ENCODE measurements at places on chromosomes 13 and 19.

DNA sequence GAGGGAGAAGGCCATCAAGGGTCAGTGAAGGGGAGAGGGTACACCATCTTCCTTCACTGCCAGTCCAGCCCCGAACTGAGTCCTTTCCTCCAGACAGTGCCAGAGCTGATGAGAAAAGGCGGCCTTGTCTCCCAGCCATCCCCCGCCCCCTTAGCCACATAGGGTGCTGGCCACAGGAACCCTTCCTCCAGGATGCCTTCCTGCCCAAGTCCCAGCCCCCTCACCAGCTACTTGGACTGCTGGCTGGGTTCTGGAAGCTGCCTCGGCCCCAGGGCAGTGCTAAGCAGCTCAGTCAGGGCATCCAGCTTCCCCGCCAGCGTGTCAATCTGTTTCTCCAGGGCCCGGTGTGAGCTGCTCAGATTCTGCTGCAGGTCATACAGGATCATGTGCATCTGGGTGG, 12.6 kb upstream of the SMG9 start:
- no peak for DNase-seq

- no peak for DNase-seq
Measured at GRCh38 chr19:9941231-9941630, 4.9 kb upstream of the OLFM2 start.

DNA sequence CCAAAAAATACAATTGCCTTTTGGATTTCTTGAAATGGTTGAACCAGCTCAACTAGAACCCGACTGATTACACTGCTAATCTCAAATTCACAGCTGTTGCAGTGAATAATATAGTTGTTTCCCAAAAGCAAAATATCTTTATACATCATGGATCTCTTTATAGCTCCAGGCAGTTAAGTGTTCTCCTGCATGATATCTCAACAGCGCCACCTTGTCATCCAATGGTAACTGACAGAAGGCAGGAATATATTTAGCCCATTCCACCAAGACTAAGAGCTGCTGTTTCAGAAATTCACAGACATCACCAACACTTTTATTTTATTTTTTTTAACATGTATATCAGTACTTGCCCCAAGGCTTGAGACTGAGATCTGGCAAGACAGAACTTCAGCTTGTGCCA, 1141.0 kb upstream of the PRR20A start:
- DNase-seq = no peak

GRCh38 chr19:7368456-7368855, 19.7 kb downstream of the ARHGEF18 start:
- no peak for DNase-seq

- no peak for DNase-seq
Measured at GRCh38 chr13:107099661-107100060, 531.7 kb upstream of the ARGLU1 start.

- no peak for DNase-seq
Measured at GRCh38 chr13:29562786-29563438, 32.6 kb downstream of the SLC7A1 start.

GRCh38 chr19:50778906-50779430, 8.7 kb downstream of the GPR32 start:
- DNase-seq = no peak

DNA sequence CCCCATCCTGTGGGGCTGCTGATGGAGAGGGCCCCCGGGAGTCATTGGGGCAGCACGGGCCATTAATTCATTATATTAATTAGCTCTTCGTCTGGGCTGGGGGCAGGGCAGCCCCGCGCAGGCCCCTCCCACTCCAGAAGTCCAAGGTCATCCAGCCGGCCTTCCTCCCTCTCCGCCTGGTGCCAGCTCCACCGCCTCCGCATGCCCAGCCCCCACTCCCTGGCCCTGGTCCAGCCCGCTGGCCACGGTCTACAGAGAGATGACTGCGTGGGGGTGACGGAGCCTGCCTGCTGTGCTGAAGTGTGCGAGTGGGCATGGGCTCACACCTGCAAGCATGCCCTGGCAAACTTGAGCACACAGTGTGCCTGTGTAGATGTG, 8.8 kb downstream of the IGLON5 start:
- DNase-seq = no peak

- peak; percentile 42 for DNase-seq
Measured at GRCh38 chr19:16085115-16085514, 8.8 kb downstream of the TPM4 start.

DNA sequence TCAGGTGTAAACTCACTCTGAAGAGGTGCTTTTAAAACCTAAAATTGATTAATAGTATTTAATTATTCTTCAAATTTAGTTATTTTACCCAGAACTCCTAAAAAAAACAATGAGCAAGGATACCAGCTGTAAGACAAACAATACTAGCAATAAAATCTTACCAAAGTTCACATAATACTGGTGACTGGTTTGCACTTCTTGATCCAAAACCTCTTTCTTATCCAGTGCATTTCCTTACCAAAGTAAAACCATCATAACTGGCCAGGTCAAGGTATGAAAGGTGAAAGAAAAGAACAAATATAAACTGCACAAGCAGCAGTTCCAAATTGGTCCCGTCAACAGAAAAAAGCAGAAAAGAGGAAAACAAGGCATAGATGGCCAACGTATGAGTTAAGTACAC, 62.7 kb downstream of the PSPC1 start:
- DNase-seq = no peak

DNA sequence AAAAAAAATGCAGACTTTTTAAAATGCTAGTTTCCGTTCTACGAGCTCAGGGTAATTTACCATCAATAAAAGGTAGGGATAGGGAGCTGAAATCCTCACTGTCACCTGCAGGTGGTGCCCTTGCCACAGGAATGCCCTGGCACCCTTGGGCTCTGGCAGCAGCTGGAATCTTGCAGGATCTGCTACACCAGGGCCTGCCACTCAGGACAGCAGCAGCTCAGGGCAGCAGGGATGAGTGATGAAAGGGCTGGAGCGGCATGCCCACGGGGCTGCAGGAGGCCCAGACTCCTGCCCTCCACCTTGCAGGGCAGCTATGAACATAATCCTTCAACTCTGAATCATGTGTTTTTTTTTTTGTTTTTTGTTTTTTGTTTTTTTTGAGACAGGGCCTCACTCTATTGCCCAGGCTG, 54.0 kb downstream of the GNG7 start:
- peak; percentile 76 for DNase-seq

GRCh38 chr19:51549533-51550324, 18.3 kb upstream of the SIGLEC6 start:
- no peak for DNase-seq

- no peak for DNase-seq
Measured at GRCh38 chr19:40990972-40991381, at the start of gene CYP2B6. Gene CYP2B6, plus strand, starts transcription at chr19:40991282. Its CDS starts 24 bp downstream, at chr19:40991306.

GRCh38 chr13:44104969-44105368, 225.3 kb downstream of the LACC1 start:
- no peak for DNase-seq

DNA sequence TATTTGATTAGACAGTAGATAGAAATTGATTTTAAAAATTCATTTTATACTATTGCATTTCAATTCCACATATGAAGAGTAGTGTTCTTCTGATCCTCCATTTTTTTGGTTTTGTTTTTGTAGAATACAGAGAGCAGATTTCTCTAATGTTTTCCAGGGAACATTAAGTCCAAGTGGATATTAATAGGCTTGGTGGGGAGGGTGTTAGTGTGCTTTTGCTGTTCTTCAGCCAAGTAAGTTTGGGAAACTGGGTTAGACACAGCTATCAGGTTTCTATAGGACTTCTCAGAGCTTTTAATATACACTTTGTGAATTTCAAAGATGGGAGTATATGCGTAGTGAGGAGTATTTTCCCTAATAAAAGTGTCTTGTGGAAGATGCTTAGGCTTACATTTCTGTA, 21.8 kb downstream of the NAA16 start:
- DNase-seq = no peak

DNA sequence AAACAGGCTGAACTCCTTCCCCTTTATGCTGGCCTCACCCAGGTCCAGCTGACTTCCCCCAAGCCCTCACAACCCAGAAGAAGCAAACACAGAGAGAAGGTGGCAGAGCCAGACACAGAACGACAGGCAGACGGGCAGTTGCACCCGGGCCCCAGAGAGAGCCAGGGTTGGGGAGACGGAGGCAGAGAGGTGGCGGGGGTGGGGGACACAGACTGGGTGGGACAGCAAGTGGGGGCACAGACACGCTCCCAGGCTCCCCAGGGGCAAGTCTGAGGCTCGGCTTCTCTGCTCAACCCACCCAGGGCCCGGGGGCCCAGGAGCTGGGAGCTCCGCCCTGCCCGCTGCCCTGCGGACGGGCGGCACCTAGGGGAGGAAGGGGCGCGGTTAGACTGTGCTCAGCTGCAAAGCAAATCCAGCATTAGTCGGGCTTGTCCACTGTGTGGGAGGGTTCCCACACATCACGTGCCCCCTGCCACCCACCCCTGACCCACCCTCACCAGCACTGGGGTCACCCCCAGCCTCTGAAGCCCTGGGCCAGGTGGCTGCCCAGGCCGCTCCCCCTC, 31.3 kb upstream of the ASF1B start:
- peak; percentile 42 for DNase-seq
